ENCODE measurements at places on chromosomes 16 and 17.
A peak's percentile ranks its signal among the peaks of the same experiment; 100 is the strongest.

- DNase-seq = no peak
Observed at GRCh38 chr16:1731603-1732002, 25.6 kb downstream of the MAPK8IP3 start.

DNA sequence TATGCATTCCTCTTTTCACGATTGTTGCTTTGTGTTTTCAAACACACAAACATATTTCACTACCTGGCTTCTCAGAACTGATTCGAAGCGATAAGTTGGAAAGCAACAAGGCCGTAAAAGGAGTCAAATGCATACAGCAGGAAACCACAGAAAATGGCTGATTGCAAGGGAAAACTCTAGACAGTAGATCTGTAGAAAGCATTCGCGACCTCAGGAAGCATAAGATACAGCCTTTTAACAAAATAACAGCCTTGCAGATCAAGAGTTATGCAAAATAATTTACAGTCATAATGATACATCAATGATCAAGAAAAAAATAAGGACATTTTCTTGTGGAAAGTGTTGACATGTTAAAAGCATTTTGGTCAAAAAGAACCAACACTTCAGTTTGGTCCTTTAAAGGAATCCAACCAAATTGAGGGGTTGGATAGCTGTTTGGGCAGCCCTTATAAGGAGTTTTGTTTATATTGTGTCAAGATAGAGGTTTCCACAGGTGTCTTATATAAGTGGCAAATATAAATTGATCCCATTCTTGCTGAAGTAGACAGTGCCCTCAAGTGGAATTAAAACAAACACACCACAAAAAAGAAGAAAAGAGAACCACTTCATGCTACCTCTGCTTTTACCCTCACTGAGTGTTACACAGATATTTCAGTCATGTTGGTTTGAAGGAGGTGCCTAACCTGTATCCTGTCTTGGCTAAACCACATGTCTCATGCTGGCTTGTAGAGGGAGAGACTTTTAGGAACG, 5.5 kb downstream of the CYLD start:
- DNase-seq = no peak

DNA sequence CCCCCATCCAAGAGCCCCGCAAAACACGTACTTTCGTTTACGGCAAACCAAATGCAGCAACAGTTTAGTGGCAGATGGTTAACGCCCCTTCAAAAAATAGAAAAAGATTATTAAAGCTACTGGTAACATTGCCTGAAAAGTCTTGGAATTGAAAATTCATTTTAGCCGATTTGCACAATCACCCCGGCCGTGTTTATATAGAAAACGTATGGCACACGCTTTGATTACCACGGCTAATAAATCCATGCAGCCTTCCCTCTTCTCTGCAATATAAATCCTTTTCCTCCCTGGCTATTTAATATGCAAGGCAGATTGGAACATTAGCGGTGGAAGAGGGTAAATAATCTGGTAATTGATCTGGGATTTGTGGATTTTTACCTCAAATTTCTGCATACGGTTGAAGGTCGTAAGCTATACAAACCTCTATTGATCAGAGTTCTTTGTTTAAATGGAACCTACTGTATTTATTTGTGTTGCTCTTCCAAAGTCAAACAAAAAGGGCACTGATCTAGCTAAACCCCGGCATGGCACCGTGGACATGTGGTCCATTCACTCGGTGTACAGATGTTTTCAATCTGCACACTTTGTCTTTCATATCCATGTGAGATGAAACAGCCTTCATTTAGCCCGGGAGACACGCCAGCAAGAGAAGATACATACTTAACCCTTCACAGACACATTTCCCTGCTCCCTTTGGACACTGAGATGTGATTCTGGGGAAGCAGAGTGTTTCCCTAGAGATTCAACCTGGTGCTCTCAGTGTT, 238.1 kb upstream of the MAF start:
- no peak for DNase-seq

DNA sequence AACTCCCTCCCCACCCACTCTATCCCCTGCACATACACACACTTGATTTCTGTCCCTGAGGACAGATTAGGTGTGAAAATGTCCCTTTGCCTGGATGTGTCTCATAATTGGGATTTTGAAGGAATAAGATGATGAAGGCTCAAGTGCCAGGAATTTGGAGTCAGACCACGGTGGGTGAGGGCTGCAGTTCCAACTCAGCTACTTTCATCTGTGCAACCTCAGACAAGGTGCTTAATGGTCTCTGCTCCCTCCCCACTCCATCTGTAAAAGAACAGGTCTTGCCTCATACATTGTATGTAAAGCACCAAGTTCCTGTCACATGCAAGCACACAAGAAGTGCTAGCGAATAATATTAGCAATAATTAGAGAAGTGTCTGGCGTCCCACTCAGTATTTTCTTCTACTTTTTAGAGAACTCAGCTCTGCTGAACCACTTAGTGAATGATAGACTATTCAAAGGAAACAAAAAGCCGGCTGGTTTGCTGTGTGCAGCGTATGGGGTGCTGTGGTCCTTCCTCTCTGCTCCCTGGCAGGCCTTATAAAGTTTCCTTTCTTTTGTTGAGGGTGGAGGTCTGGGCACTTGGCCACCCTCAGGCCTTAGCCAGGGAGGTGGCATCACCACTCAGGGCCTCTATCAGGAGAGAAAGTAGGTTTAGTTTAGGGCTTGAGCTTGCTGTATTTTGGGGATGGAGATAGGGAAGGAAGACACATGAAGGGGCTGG, 6.4 kb downstream of the TBX4 start:
- no peak for DNase-seq

DNA sequence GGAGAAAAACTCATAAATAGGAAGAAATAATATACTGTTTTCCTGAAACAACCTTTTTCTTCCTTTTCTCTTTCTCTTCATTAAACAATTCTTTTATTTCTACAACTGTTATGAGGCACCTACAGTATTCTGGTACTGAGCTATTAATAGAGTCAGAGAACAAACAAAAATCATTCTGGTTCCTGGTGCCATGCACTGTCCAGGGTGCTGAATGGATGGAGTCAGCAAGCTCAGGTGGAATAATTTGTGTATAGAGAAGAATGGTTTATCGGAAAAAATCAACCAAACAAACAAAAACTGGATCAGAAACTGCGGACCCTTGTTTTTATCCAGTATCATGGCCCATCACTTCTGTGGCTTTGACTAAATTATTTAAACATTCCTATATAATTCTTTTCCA, 430.3 kb upstream of the GOT2 start:
- DNase-seq = no peak

GRCh38 chr16:8661703-8662102, 12.7 kb upstream of the ABAT start:
- no peak for DNase-seq

DNA sequence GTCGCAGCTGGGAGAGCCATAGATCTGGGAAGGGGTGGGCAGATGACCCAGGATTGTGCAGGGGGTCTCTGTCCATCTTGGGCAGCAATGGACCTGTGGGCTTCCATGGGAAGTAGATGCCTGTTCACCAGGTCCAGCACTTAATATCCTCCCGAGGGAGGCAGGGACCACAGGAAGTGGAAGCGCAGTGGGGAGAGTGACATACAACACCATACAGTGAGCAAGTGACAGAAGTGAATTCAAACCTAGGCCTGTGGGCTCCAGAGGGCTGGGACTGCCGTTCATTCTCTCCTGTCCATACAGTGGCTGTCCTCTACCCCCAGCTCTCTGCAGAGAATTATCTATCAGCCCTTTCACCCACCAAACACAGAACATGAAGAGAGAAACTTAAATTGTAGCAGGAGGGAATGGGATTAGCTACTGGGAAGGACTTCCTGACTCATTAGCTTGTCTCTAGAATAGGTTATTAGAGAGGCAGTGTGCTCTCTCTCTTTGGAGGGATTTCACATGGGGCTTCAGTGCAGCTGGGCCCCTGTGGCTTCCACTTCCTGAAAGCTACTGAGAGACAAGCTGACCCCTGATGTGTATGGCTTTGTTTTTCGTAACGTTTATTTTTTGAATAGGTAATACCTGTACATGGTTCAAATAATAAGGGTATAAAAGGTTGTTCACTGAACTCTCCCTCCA, 13.1 kb upstream of the SEZ6 start:
- no peak for DNase-seq

DNA sequence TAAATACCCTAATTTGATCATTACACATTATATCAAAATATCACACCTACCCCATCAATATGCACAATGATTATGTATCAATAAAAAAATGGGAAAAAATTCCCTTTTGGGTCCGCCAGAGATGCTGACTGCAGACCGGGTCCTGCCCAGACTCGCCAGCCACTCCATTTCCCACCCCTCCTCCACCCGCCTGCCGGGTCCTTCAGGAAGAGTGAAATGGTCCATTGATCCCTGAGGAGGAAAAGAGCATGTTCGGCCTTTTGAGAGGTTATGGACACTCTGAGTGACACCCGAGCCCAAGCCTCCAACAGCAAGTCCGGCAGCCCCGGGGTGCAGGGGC, 123.9 kb upstream of the ZFHX3 start:
- DNase-seq = no peak

DNA sequence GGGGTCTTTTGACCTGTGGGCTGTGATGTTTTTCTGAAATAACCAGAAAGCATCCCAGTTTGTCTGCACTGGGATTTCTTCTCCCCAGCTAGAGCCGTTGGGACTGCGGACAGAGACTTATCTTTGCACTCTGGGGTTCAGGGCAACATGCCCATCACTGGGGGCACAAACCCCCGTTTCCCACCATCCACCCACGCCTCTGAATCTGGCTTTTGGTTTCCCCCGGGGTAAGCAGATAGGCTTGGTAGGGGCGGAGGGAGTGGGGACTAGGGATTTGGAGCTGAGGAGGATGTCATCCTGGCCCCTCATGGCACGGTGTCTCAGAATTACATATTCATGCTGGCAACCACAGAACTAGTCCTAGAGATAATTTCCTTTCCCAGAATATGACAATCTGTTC, 68.6 kb downstream of the CCDC182 start:
- no peak for DNase-seq

DNA sequence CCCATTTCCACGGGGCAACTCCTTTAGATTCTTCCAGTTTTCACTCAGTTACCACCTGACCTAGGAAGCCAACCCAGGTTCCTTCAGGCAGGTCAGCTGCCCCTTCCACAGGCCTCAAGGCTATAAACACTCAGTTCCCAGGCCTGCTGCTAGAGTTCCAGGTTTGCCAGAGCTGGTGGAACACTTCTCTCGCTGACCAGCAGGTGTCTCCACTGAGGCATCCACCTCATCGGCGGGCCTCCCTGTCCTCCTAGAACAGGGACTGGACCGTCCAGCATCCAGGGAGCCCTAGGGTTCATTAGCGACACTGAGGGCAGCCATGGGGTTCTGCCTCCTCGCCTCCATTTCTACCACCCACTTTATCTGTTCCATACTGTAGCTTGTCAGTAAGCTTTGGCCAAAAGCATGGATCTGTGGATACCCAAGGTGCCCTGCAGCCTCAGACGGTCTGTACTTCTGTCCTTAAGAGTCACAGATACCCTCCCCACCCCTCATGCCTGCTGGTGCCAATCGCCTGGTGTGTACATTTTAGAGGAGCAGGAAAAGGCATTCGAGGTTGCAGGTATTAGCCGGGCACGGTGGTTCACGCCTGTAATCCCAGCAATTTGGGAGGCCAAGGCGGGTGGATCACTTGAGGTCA, 29.0 kb downstream of the PIMREG start:
- peak; percentile 45 for DNase-seq

GRCh38 chr16:86668136-86668910, 90.0 kb downstream of the FOXL1 start:
- DNase-seq = no peak

DNA sequence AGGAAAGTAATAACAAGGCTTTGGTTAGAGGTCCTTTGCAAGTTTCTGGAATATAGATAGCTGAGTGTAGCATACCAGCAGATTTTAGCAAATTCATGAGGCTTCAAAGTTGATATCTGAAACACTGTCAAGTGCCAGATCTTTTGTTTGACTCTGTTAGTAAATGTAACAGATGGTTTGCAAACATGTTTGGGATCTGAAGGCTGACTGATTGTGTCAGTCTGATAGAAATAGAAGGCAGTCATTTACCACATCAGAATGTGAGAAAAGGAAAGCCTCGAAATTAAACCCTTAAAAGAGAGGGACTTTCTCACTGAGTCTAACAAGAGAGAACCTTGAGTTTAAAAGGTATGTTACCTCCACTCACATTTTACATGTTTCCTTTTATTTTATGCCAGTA, 371.5 kb downstream of the KIF2B start:
- DNase-seq = no peak

DNA sequence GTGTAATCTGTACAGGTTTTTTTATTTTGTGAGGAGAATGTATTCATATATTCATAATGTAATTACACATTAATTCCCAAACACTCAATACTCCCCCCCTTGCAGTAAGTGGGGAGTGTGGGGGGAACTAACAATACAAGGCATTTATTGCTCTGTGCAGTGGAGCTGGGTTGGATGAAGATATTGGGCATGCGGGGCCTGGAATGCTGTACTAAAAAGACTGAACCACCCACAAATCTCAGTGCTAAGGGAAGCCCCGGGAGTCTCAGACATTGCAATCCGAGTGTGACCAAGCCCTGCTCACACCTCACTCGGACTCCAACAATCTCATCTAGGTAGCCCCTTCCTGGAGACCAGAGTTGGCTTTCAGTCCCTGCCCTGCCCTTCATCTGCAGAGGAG, 6.0 kb downstream of the PLLP start:
- DNase-seq = no peak

DNA sequence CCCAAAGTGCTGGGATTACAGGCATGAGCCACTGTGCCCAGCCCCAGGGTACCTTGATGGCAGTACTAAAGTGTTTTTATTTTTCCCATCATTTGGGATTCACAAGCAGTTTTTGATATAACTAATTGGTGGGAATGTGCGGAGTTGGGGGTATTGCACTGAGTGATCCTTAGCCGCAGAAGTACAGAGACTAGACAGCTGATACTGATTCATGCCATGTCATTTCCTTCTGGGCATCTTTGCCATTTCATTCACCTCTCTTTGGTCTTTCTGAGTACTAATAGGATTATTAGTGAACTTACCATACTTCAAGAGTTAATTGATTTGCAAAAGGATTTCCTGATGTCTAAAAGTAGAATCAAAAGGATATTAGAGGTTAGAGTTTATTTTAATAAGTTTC, 9.7 kb downstream of the NMT1 start:
- DNase-seq = no peak

DNA sequence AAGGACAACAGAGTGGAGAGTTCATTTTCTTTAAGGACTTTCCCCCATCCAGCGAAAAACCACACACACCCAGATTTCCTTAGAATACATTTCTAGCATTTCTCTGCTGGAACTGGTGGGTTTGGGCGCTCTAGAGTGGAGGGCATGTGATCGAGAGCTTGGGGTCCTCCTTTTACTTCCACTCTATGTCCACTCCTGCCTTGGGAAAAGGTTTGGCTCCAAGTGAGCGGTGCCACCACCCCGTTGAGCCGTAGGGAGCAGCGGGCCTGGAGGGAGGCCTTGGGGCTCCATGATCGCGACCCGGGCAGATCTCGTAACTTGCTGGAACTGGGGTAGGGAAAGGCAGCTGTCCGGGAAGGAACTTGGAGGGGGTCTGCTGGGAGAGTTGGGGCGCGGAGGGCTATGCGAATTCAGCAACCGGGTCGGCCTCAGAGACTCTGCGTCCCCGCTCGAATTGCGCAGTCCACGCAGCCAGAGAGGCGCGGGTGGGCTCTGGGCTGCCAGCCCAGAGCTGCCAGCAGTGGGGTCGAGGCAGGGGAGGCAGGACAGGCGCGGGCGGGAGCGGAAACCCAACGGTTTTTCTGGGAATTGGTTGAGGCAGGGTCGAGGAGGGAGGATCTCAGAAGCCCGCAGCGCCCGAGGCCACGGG, 2.3 kb downstream of the DLX4 start:
- DNase-seq = no peak

Data from stimulated activated CD4-positive, alpha-beta T cell treated with anti-CD3 and anti-CD28 coated beads, Interleukin-1b, Interleukin-23, amount 100 ng/mL, for 1 hour (primary cell).